Activated naive CD8-positive, alpha-beta T cell treated with anti-CD3 and anti-CD28 coated beads, Interleukin-2, amount 10 ng/mL, durations not matched to agents 7 days and 5 days (primary cell): ENCODE measurements at places on chromosomes 2 and 18. TPM values are rescaled to one million over a fixed set of nuclear protein-coding genes. Genes with fewer than 3 reads are reported as not detected.

Gene ALKAL2
- not detected for total RNA-seq

Gene TMEM237
- 16.8 TPM for total RNA-seq

Gene ANKRD62
- not detected for total RNA-seq

Gene C18orf54
- 8.5 TPM for total RNA-seq

Gene LNPK
- total RNA-seq = 41.5 TPM

Gene OXER1
- total RNA-seq = not detected

DNA sequence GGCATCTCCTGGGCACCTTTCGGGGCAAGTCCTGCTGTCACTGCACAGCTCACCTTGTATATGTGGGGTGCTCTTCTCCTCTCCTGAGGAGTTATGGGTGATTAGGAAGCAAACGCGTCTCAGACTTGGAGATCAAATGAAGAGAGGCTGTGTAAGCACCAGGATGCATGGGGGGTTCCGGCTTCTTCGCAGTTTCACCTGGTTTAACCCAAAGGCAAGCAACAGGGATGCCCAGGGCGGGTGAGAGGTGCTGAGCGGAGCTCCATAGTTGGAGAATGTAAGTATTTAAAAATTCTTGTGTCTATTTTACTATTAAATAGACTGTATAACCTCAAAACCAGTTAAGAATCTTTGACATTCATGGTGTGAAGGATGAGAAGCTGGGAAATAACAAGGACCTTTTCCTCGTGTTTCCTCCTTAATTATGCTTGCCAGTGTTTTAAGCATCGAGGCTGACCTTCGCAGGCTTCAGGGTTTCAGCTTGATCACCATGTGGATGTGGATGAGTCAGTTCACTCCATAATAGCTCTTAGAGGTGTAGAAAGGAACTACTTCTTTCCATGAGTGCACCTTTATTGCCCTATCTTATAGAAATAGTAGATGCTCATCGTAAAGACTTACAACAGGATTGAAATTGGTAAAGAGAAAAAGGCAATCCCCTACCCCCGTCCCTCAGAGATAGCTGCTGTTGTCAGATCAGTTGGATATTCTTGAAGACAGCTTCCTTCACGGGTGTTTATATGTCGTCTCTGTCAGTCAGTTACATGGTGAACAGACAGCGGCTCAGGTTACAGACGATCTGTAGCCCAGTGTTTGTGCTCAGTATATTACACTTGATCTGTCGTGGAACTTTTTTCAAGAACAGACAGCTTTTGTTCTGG lies 201.1 kb downstream of the AGAP1 start:
- H3K36me3 ChIP-seq = no peaks in the 10 kb centered on the region
- H3K27ac ChIP-seq = no peak overlapping the region
- no peaks in the 10 kb centered on the region for H3K4me1 ChIP-seq
- H3K27me3 ChIP-seq = no peaks in the 10 kb centered on the region
- DNase-seq = no peak

DNA sequence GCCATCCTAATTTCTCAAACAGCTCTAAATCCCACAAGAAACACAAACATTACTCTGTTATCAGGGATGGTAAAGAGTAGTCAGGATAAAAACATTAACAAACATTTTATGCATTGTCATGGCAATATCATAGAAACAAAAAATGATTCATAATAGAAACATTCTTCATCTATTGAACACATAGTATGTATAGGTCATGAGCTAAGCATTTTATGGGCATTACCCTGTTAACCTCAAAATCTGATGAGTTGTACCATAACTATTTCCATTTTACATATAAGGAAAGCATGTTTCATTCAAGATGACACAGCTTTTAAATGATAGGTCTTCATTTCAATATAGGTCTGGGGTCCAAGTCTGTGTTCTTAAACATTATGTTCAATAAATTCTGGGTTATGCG lies 344.9 kb downstream of the RND3 start:
- DNase-seq = no peak
- H3K4me3 ChIP-seq = no peak overlapping the region
- no peaks in the 10 kb centered on the region for H3K27me3 ChIP-seq
- H3K36me3 ChIP-seq = no peaks in the 10 kb centered on the region
- no peaks in the 10 kb centered on the region for H3K4me1 ChIP-seq
- no peak overlapping the region for H3K27ac ChIP-seq

DNA sequence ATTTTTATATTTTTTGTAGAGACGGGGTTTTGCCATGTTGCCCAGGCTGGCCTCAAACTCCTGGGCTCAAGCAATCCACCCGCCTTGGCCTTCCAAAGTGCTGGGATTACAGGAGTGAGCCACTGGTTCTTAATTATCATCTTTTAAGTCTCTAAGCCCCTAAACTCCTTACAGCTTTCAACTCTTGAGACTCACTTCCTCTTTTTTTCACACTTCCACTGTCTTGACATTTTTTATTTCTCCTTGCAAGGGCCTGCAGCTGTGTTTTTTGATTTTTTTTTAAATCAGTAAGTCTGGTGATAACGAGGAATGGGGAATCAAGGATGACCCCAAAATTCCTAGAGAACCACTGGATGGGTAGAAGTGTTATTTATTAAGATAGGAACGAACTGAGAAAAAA lies 8.6 kb upstream of the ABCB11 start:
- no peak overlapping the region for H3K27ac ChIP-seq
- H3K4me1 ChIP-seq = peaks cover 3% of the 10 kb centered on the region
- DNase-seq = no peak
- H3K27me3 ChIP-seq = no peaks in the 10 kb centered on the region
- peaks cover 20% of the 10 kb centered on the region for H3K36me3 ChIP-seq
- no peak overlapping the region for H3K4me3 ChIP-seq

DNA sequence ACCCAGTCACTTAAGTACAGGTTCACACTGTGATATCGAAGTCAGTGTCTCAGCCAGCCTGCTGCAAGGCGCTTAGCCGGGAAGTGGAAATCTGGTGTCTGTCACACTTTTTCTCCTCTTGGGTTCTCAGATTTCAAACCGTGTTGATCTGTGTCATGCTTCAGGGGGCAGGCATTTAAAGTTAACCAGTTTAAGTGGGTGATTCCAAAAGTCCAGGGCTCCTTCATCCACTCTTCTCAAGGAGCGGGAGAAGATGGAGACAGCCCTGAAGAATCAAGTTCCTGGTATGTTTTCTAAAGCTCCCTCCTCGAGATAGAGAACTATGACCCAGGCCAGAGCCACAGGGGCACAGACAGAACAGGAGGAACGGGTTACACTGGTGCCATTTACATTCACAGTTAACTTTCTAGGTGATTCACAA lies 331.7 kb downstream of the GBX2 start:
- no peak for DNase-seq
- H3K27me3 ChIP-seq = no peaks in the 10 kb centered on the region
- no peak overlapping the region for H3K4me3 ChIP-seq

DNA sequence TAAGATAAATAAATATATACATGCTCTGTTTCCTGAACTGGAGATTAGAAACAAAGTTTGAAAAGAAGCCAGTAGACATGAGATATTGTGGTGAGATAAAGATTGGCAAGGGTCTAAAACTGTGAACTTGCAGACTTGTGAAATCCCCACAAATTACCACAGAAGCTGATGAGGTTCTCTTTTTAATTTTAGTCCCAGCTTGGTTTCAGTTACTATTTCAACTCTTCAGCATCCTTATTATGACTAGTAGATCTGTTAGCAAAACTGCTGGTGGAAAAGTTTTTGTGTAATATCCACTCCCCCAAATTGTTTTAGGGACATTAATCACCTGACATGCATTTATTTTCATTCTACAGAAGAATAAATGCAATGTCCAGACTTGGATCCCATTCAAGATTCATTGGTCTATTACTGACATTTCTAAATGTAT lies 20.8 kb downstream of the RASGRP3 start:
- H3K36me3 ChIP-seq = peaks cover 19% of the 10 kb centered on the region
- no peak for DNase-seq
- H3K4me3 ChIP-seq = peak overlapping the region; percentile 14
- H3K27me3 ChIP-seq = no peaks in the 10 kb centered on the region
- no peak overlapping the region for H3K27ac ChIP-seq
- H3K4me1 ChIP-seq = peaks cover 35% of the 10 kb centered on the region

DNA sequence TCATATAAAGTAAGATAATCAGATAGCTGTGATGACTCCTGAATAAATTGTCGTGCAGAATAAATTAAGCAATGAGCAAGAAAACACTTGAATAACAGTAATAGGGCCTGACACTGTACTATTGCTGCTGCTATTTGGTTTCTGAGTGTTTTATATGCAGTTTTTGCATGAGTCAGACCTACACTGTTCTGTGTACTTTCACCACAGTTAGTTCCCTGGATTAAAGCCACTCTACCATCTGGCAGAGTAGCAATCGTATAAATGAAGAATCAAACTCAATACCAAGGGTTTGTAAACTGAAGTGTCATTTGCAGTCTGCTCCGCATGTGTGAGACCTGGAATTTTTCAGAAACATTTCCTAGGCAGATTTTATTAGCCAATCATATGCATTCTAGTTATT lies 398.6 kb upstream of the CDH7 start:
- no peaks in the 10 kb centered on the region for H3K4me1 ChIP-seq
- H3K27ac ChIP-seq = no peak overlapping the region
- H3K27me3 ChIP-seq = no peaks in the 10 kb centered on the region
- H3K36me3 ChIP-seq = no peaks in the 10 kb centered on the region
- DNase-seq = no peak

- H3K27me3 ChIP-seq = no peaks in the 10 kb centered on the region
- H3K4me1 ChIP-seq = peaks cover 6% of the 10 kb centered on the region
- H3K4me3 ChIP-seq = no peak overlapping the region
- DNase-seq = no peak
- peaks cover 3% of the 10 kb centered on the region for H3K36me3 ChIP-seq
- no peak overlapping the region for H3K27ac ChIP-seq
Measured at GRCh38 chr2:72793798-72794440, 31.9 kb downstream of the EXOC6B start.

DNA sequence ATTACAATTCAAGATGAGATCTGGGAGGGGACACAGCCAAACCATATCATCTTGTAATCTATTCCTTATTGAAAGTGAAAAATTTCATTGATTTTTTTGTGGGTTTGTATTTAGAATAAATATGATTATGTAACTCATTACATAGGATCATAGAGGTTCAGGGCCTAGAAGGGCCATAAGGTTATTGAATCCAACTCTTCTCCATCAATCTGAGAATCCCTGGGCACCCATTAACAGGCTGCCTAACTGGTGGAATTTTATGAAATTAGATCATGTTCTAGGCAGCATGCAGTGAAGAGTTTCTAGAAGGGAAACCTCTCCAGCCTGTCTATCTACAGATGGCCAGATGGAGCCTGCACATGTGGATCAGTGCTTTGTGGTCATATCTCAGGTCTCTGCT lies 6.3 kb upstream of the APOB start:
- H3K4me1 ChIP-seq = no peaks in the 10 kb centered on the region
- DNase-seq = no peak
- no peak overlapping the region for H3K4me3 ChIP-seq
- H3K36me3 ChIP-seq = no peaks in the 10 kb centered on the region
- H3K27ac ChIP-seq = no peak overlapping the region

- peaks cover 6% of the 10 kb centered on the region for H3K4me1 ChIP-seq
- H3K36me3 ChIP-seq = no peaks in the 10 kb centered on the region
- H3K27ac ChIP-seq = no peak overlapping the region
- DNase-seq = peak; percentile 24
- no peaks in the 10 kb centered on the region for H3K27me3 ChIP-seq
- H3K4me3 ChIP-seq = no peak overlapping the region
Measured at GRCh38 chr2:241809383-241810306, 652 bp downstream of the NEU4 start.

GRCh38 chr2:220981926-220982325 lies 590.2 kb downstream of the EPHA4 start:
- no peaks in the 10 kb centered on the region for H3K27me3 ChIP-seq
- DNase-seq = no peak
- H3K36me3 ChIP-seq = no peaks in the 10 kb centered on the region
- no peak overlapping the region for H3K27ac ChIP-seq
- no peaks in the 10 kb centered on the region for H3K4me1 ChIP-seq

GRCh38 chr2:136957044-136957443 lies 191.7 kb downstream of the THSD7B start:
- H3K4me3 ChIP-seq = no peak overlapping the region
- no peaks in the 10 kb centered on the region for H3K4me1 ChIP-seq
- H3K36me3 ChIP-seq = no peaks in the 10 kb centered on the region
- no peak for DNase-seq
- no peak overlapping the region for H3K27ac ChIP-seq
- no peaks in the 10 kb centered on the region for H3K27me3 ChIP-seq

GRCh38 chr18:78416853-78417252 lies 562.8 kb upstream of the SALL3 start:
- no peak overlapping the region for H3K4me3 ChIP-seq
- no peak for DNase-seq
- H3K27me3 ChIP-seq = no peaks in the 10 kb centered on the region
- H3K27ac ChIP-seq = no peak overlapping the region
- no peaks in the 10 kb centered on the region for H3K4me1 ChIP-seq

- no peak overlapping the region for H3K4me3 ChIP-seq
- peaks cover 8% of the 10 kb centered on the region for H3K4me1 ChIP-seq
- H3K27me3 ChIP-seq = peaks cover 76% of the 10 kb centered on the region
- DNase-seq = no peak
- H3K27ac ChIP-seq = peak overlapping the region; percentile 4
Measured at GRCh38 chr18:47250391-47251046, 941 bp downstream of the SKOR2 start.

- H3K36me3 ChIP-seq = no peaks in the 10 kb centered on the region
- H3K27me3 ChIP-seq = no peaks in the 10 kb centered on the region
- no peak overlapping the region for H3K27ac ChIP-seq
- DNase-seq = no peak
- H3K4me1 ChIP-seq = no peaks in the 10 kb centered on the region
Measured at GRCh38 chr2:56674084-56674483, 490.3 kb downstream of the CCDC85A start.

DNA sequence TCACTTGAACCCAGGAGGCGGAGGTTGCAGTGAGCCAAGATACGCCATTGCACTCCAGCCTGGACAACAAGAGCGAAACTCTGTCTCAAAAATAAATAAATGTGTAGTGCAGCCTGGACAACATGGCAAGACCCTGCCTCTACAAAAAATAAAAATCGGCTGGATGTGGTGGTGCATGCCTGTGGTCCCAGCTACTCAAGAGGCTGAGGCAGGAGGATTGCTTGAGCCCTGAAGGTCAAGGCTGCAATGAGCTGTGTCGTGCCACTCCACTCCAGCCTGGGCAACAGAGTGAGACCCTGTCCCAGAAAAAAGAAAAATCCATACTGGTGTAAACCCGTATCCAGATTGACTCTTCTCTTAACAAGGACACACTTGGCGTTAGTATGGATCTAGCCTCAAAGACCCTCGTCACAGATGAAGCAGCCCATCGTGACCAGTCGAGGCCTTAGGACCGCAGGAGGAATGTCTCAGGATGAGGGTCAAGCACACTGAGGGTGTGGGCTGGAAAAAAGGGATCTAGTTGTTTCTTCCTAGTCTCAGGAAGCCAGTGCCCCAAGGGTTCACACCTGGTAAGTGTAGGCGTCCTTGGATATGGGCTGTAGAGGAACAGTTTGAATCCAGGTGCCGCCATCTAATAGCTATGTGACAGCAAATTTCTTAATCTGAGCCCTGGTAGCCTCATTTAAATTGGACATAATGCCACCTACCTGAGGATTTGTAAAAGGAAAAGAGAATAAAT lies 4.0 kb upstream of the GPBAR1 start:
- peaks cover 20% of the 10 kb centered on the region for H3K36me3 ChIP-seq
- H3K27me3 ChIP-seq = no peaks in the 10 kb centered on the region
- peak overlapping the region; percentile 35 for H3K4me3 ChIP-seq
- no peak for DNase-seq
